T-helper 22 cell (primary cell): ENCODE measurements at places on chromosomes 12 and 14.

DNA sequence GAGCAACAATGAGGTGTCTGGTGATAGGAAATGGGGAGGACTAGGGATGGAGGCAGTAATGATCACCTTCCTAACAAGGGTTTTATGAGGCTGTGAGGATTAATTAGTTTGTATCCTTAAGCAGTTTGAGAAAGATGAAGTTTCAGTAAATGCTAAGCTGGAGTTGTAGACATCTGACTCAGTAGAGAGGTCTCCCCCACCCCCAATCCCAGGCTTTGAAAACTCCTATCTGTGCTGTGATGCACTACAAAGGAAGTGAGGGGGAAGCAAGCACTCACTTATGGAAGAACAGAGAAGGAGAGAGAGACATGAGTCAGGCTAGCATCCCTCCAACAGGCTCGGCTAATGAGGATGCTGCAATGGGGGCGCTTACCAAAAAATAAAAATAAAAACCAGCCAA, 5.5 kb upstream of the BCL11B start:
- no peak for DNase-seq

- no peak for DNase-seq
These were observed 86.5 kb upstream of the FOXN3 start for GRCh38 chr14:89503431-89503996.

DNA sequence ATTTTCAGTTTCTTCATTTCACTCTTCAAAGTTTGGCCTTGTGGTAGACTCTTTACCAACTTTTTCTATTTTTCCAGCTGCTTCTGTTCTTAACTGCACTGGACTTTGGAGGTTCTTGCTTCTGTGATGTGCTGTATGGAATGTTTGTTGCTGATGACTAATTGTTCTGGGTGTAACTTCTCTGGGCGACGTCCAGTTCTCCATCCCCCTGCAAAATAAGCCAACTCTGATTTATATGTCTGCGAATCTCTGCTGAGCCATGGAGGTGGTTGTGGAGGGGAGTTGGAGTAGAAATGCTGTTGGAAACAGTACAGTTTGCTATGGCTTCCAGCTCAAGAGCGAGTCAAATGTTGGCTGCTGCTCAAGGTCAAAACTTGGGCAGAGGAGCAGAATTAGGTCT, 113.9 kb upstream of the DYRK2 start:
- DNase-seq = no peak

DNA sequence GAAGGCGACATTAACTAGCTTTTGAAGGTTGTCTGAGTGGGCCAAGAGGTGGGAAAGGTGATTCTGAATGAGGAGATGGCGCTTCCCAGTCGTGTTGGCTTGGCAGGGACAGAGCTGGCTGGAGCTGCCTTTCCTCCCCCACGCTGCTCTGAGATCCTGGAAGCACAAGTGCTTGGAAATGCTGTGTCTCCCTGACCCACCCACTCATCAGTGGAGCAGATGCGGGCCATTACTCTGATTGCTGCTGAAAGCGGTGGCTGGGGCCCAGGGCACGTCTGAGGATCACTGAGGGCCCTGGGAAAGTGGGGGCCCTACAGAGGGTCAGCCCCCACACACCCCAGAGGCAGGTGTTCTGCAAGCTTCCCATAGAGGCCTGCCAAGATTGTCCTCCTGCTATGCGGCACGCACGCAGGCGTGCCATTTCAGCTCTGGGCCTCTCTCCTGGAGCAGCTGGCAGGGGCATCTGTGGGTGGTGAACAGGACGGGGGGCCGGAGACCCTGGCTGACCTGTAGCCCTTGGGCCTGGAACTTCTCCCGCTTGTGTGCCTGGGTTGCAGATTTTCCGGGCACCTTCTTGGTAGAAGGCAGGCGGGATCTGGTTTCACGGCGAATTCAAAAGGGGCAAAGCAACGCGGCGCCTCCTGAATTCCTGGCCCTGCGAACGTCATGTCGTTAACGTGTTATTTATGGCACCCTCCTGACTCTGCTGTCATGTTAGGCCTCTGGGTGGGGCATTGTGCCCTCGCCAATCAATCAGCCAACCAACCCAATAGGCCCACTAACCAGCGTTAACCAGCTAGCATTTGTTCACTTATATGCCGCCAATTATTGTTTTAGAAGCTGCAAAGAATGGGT, 133.8 kb upstream of the TBX3 start:
- DNase-seq = no peak

GRCh38 chr14:102652194-102652593, 59.7 kb downstream of the RCOR1 start:
- DNase-seq = no peak

GRCh38 chr12:66461331-66461730, 159.0 kb downstream of the HELB start:
- no peak for DNase-seq

DNA sequence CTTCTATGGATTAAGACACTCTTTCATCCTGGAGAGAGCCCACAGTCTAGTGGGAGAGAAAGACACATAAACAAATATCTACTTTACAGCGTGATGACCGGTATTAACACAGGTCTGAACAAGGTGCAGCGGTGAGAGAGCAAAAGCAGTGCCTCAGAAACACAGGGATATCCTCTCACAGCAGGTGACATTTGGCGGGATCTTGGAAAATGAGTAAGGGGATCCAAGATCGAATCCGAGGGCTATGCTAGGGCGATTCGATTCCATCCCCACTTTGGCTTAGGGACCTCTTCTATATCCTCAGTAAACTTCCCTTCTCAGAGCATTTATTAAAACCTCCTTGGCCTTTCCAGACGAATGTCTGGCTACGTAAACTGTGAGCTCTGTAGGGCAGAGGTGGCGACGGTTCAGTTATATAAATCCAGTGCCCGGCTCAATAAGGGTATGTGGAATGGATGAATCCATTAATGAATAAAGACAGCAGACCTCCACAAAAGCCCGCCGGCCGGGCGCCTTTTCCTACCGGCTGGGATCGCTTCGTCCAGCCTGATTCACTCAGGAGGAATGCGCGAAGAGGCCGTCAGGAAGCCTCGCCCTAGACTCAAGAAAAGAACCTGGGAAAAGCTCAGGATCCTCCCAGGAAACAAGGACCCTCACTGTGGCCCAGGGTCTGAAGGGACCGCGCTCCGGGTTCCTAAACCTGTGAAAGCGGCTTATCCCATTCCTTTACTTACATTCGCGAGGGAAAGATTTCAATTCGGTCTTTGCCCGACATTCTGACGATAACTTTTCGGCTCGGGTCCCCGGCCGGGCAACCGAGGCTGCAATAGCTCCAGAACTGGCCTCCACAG, 455 bp downstream of the ATP6V1D start:
- no peak for DNase-seq

- DNase-seq = no peak
These were observed 47.9 kb downstream of the WDHD1 start for GRCh38 chr14:54979039-54979438.

DNA sequence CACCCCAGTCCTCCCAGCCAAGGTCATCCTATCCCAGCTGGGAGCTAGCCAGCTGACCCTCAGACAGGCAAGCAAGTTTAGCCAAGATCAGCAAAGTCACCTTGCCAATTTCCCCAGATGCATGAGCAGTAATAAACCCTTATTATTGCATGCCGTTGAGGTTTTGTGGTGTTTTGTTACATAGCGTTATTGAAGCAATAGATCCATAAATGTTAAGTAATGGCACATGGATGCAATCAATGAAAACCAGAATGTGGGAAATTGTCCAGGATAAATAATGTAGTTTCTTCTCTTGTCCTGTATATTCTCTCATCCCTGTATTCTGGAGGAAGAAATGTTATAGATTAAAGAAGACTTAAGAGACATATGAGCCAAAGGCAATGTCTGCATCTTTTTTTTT, 18.0 kb upstream of the TMEM260 start:
- DNase-seq = no peak

GRCh38 chr12:2243275-2243674, 190.5 kb downstream of the CACNA1C start:
- DNase-seq = no peak

- DNase-seq = no peak
These were observed 18.9 kb downstream of the PPP1R13B start for GRCh38 chr14:103828315-103828967.

DNA sequence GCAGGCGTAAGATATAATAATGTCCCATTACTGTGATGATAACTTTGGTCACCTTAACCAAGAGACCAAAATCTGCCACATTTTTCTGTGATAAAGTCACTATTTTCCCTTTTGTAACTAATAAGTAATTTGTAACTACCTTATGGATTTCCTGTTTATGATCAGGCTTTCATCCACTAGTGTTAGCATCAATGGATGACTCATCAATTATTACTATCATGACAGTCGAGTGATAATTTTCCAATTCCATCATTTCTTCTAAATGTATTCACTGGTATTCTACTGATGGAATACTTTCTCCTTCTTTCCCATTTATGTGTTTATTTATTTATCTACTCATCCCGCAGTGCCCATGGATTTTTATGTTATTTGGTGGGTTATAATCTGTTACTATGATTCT, 148.4 kb downstream of the UNC79 start:
- no peak for DNase-seq

DNA sequence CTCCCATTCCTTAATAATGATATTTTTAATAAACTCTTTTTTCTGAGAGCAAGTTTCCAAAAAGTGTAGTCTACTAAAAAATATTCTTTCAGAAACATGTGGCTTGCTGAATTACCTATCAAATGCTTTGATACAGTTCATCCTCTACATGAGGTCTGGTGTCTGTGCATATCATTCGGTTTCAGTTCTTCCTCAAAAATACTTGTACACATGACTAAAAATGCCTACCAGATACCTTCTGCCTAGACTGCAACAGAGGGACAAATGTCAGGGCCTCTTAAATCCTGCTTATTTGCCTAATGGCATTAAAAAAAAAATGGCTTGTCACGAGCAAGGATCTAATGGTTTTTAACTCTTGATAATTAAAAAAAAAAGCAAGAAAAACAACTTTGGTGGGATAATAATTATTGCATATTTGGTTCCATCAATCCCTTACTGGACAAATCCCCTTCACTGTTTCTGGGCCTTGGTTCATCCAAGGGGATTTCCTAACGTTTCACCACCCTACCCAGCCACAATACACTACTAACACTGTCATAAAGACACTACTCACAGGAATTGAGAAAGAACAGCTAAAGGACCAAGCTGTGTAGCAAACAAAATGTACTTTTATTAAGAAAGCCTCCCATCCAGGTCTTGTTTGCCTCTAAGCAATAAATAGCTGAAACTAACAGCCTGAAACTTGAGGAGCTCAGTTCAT, 45.7 kb downstream of the PARP11 start:
- DNase-seq = no peak

- no peak for DNase-seq
These were observed 9.5 kb downstream of the EMP1 start for GRCh38 chr12:13205809-13206559.
